Stimulated activated CD4-positive, alpha-beta T cell treated with anti-CD3 and anti-CD28 coated beads, Interleukin-4, amount 100 ng/mL, for 4 hours (primary cell): ENCODE measurements at places on chromosomes 3 and 15.

DNA sequence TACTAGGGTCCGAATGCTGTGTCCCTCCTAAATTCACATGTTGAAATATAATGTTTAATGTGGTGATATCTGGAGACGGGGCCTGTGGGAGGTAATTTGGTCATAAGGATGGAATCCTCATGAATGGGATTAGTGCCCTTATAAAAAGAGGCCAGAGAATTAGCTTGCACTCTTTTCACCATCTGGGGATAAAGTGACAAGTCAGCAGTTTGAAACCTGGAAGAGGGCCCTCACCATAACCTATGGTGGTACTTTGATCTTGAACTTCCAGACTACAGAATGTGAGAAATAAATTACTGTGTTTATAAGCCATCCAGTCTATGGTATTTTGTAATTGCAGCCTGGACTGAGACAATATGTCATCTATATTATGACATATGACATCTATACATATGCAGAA is 132.1 kb downstream of the ISL2 start:
- DNase-seq = no peak

DNA sequence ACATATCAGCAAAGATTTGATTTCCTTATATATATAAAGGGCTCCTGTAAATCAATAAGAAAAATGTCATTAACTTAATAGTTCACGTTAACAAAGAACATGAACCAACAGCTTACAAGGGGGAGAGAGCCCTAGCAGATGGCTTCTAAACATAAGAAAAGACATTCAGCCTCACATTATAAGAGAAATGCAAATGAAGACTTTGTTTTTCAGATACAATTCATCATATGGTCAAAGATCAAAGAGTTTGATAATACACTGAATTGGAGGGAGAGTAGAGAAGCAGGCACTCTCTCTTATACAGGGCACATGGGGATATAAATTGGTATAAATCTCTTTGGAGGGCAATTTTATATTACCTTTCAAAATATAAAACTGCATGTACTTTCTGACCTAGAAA is 21.1 kb downstream of the RBP2 start:
- no peak for DNase-seq

- no peak for DNase-seq
Observed at GRCh38 chr3:27324686-27325085, 44.5 kb downstream of the NEK10 start.

- DNase-seq = no peak
Observed at GRCh38 chr3:193842832-193843473, 249.9 kb downstream of the OPA1 start.

- DNase-seq = no peak
Observed at GRCh38 chr3:95627293-95627692, 1187.1 kb upstream of the EPHA6 start.

DNA sequence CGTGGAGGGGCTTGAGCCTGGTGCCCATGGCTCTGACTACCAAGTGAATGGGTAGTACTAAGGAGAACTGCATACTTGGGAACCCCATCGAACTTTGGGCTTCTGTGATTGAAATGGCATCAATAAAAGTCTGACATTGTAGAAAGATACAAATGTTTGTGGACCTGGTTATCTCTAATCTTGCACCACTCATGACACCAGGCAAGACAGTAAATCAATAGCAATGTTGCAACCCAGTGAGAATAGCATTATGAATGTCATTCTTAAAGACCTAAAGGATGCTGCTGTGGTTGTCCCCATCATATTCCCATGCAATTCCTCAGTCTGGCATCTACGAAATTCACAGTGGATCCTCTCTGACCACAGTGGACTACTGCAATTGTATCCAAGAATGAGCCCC is 233.6 kb upstream of the LYSMD4 start:
- DNase-seq = no peak
